ENCODE measurements at places on chromosomes 12 and 14.

- no peak for DNase-seq
These were observed 41.9 kb downstream of the CYP46A1 start for GRCh38 chr14:99725774-99726537.

- DNase-seq = no peak
These were observed 27.7 kb upstream of the ZFP36L1 start for GRCh38 chr14:68820536-68820935.

- DNase-seq = no peak
These were observed 355.9 kb upstream of the SEL1L start for GRCh38 chr14:81889529-81889928.

- no peak for DNase-seq
These were observed 8.3 kb downstream of the CISTR start for GRCh38 chr12:53743266-53744129.

DNA sequence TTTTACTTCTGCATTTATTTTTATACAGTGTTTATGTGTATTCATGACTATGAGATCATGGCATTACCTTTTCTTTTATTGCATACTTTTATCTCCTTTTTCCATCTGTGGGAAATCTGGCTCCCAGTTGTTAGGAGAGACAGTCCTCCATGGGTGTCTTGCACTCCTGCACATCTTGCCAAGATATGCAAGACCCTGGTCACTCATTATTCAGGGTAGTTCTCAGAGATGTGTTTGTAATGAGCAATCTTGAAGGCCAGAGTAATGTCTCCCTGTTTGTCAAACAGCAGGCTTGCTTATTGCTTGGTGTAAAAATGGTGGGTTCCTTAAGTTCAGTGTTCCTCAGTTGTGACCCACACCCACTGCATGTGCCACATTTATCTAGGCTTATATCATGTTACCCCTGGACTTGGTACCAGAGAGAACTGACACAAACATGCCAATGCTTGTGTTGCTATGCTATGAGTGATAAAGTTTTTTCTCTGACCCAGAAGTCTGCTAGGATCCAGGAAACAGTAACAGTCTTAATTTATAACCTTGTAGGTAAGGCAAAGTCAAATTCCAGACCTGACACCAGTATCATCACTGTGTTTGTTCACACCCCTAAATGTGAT lies 36.8 kb downstream of the PPHLN1 start:
- no peak for DNase-seq

DNA sequence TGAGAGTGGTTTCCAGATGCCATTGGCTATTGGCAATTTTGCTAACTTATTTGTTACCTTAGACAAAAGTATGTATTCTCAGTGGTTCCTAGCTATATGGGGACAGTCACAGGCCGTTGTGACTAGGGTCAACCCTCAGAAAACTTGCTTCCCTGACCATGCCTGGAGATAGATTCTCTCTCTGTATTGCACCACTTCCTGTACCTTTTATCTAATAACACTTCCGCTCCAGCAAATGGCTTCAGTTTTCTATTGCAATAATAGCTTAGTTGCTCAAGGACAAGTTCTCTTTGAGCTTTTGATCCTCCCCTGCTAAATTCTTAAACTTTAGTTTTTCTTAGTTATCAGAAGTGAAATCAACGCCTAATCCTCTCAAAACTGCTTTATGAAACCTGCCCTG lies 338.0 kb downstream of the RMST start:
- DNase-seq = no peak

DNA sequence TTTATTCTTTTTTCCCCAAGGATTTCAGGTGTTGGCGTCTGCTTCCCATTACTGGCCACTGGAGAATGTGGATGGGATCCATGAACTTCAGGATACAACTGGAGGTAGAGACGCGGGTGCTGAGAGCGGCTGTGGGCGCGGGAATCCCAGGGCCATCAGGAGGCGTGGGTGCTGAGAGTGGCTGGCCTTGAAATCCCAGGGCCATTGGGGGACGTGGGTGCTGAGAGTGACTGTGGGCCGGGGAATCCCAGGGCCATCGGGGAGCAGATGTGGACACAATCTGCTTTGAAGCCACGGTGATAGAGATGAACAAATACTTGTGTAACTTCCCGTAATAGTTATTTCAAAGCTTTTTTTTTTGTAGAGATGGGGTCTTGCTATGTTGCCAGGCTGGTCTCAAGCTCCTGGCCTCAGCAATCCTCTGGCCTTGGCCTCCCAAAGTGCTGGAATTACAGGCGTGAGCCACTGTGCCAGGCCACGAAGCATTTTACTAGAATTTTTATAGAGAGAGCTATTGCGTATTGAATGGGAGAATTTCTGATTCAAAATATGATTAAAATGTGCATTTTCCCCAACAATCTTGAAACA lies 12.8 kb downstream of the ADGRD1 start:
- no peak for DNase-seq

DNA sequence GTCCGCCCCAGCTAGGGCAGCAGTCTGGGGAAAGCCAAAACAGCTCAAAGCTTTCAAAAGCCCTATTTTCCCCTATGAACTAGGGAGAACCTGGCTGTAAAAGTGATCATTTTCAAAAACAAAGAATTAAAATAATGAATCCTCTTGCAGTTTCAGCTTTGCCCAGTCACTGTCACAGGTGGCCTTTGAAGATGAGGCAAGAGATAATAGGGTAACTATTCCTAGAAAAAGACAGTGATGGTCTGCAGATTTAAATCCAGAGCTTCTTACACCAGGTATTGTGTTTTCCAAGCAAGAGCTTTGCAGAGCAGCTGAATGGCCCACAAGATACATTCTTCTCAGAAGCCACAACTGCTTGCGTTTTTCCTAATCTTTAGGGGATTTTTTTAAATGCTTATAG lies 80.2 kb upstream of the NUDT4 start:
- DNase-seq = no peak

DNA sequence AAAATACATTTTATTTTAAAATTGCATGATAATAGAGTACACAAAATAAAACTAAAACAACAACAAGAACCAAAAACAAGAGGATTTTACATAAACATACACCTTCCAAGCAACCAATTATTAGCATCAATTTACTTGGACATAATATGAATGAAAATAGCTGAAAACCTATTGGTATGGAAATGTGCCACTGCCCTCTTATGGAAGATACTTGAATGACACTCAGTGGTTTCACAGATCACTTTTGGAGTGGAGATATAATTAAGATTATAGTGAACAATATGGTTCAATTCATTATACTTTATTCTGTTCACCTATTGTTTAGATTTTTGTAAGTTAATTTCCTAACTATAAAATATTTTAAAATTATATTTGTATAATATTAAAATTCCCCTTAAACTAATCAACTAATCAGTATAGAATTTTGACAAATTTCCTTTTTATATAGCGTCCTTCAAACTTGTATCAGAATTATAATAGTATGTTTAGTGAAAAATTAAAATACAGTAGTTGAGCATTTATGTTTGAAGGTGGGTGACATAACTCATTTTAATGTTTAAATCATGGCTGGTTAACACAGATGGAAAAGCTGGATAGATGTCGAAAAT lies 70.1 kb downstream of the SLC6A15 start:
- DNase-seq = no peak

- DNase-seq = no peak
These were observed 8.1 kb downstream of the VAMP1 start for GRCh38 chr12:6462234-6462995.

DNA sequence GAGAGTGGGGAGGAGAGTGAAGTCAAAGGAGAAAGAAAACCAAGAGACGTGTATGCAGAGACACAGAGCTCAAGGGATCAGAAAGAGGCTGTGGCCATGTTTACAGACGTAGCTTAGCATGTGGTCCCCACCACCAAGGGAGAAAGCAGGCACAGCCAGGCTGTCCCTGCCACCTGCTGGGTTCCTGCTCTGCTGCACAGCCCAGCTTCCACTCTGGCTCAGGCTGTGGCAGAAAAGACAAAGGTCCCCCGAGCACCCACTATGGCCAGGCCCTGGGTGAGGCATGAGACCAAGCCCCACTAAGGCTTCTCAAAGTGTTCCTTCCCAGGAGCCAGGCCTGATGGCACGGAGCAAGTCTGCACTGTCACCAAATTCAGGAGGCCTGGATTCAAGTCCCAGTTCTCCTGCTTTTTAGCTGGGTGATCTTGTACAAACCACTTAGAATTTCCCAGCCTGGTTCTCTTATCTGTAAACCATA lies 25.9 kb upstream of the COL2A1 start:
- no peak for DNase-seq

DNA sequence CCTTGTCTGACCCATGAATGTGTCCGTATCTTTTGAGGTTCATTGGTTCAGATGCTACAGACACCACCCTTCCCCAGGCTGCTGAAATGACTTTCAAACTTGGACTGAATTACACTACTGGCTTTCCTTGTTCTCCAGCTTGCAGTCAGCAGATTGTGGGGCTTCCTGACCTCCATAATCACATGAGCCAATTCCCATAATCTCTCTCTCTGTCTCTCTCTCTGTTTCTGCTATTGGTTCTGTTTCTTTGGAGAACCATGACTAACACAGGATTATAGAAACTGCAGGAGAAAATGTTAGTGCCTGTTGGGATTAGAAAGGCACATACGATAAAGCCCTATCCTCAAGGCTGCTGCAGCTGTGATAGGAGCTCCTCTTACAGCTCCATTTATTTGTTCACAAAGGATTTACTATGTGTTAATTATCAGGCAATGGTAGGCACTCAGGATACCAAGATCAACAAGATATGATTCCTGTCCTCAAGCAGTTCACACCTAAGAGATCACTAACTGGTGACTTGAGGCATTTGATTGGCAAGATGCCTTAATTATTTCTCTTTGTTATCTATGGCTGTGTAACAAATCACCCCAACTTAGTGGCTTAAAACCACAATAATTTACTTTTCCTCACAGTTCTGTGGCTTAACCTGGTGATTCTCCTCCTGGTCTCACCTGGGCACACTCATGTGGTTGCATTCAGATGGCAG lies 10.2 kb upstream of the NYNRIN start:
- DNase-seq = no peak

GRCh38 chr12:581321-581720 lies 81.9 kb downstream of the NINJ2 start:
- no peak for DNase-seq

- DNase-seq = no peak
These were observed 269.4 kb upstream of the E2F7 start for GRCh38 chr12:77334806-77335205.

- no peak for DNase-seq
These were observed 82.5 kb downstream of the MED13L start for GRCh38 chr12:116194935-116195431.

- DNase-seq = no peak
These were observed 42.9 kb downstream of the CCDC85C start for GRCh38 chr14:99560922-99561683.
